BE2C (cell line): ENCODE measurements at places on chromosomes 3 and 15.
A peak's percentile ranks its signal among the peaks of the same experiment; 100 is the strongest.

- DNase-seq: no peak
Observed at GRCh38 chr3:115554487-115554807, 68.9 kb upstream of the GAP43 start.

DNA sequence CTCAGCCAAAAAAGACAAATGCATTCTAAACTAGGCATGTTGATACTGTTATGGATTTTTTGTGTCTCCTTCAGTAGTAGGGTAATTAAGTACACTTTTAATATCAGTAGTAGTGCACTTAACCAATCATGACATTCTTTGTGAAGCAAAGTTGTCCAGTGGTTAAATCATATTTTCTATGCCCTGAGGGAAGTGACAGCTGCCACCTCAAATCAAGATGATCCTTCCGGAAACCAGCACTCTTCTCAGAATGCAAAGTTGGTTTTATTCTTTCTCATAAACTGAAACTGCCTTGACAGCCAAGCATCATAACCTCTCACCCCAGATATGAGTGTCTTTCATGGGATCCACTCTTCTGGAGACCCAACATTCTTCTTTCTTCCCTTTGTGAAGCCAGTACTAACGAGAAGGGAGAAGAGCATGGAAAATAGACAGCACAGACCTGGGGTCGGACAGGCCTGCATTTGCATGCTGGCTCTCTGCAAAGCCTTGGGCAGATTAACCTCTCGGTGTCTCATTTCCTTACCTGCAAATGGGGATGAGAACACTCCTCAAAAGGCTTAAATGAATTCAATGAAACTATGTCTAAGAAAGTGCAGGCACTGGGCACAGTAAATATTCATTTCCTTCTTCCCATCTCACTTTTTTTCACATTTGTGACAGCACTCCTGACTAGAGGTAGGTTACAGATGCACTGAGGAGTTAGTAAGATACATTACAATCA, 13.2 kb downstream of the AAGAB start:
- DNase-seq: no peak

GRCh38 chr15:48191574-48192225, at the start of gene CTXN2:
Gene CTXN2 (plus strand): TSS chr15:48191665. CDS start chr15:48201301, 9,636 bp downstream.
- peak; percentile 30 for DNase-seq

GRCh38 chr15:37058316-37058985, 41.9 kb downstream of the MEIS2 start:
- no peak for DNase-seq

DNA sequence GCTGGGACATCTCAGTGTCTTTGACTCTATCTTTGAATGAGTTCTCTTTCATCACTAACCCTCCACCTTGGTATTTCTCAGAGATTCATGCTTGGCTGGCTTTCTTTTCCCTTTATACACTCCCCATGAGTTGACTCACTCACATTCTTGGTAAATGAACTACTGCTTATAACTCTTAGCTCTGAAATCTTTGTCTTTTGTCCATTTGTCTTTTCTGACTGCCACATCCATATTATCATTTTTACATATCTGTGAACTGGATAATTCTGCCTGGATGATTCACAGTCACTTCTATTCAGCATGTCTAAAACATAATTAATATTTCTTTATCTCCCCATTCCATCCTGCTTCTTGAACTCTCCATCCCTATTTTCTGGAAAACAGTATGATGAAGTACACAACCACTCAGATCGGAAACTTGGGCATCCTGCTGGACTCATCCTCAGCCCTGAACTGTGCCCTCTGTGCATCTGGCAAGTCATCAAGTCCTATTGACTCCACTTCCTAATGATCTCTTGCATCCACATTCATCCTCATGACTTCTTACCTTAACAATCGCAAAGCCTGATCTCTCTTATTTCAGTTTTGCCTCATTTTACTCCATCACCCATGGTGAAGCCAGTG, 66.9 kb downstream of the KCNAB1 start:
- no peak for DNase-seq

DNA sequence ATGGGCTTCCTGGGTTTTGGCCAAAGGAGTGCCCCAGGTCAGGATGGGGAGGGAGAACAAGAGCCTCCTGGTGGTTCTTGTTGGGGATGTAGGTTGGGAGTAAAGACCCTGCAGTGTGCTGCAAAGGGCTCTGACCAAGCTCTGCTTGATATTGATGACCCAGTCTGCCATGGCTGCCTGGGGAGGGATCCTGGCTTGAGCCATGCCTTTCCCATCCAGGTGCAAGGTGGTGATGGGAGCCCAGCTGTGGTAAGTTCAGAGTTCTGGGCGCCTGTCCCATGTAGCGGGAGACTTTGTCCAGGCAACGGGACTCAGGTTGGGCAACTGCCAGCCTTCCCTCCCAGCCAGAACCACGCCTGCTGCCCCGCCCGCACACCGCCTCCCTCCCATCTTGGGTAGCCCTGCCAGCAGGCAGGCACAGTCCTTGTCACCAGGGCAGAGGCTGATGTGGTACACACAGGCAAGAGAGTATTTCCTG, 2.6 kb downstream of the GNAI2 start:
- no peak for DNase-seq

GRCh38 chr3:144522456-144522855, 550.8 kb downstream of the DIPK2A start:
- DNase-seq: no peak

- DNase-seq: peak; percentile 22
Observed at GRCh38 chr3:102471001-102471400, 36.2 kb downstream of the ZPLD1 start.

- no peak for DNase-seq
Observed at GRCh38 chr3:80993241-80993945, 768.1 kb downstream of the GBE1 start.

- no peak for DNase-seq
Observed at GRCh38 chr3:180414157-180414556, 187.8 kb upstream of the TTC14 start.

DNA sequence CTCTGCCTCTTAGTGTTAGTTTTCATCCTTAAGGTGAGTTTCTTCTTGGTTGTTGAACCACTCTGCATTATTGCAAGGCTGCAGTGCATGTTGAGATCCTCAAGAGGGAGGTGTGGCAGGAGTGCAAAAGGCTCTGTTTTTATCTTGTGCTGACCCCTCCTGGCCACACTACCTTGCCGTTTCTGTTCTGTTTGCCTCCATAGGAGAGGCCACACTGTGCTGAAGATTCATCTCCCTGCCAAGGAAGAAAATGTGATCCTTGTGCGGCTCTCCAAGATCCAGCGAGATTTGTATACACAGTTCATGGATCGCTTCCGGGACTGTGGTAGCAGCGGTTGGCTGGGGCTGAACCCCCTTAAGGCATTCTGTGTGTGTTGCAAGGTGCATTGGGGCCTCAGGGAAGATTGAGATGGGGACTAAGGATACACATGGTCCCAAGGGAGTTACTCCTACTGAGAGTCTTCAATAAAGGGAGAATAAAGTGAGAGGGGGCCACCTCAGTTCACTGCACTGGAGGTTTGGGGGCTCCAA, 33.0 kb upstream of the TEX264 start:
- peak; percentile 46 for DNase-seq

- no peak for DNase-seq
Observed at GRCh38 chr3:125149462-125149861, 63.1 kb downstream of the SLC12A8 start.

GRCh38 chr3:15997274-15997943, 177.1 kb upstream of the GALNT15 start:
- no peak for DNase-seq

DNA sequence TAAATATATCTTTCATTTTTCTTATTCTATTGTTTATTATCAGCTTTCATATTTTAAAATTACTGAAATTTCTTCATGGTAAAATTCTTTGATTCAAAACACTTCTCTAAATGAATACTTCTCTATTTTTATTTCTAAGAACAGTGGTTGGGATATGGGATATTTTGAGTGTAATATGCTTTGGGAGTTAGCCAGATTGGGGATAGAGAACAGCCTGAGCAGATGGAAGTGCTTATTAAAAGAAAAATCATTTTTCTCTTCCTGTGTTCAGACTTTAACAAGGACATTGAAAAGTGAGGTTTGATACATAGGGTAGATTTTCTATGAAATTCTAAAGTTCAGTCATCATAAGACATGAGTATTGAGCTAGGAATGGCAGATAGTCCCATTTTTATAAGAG, 84.8 kb downstream of the COL6A5 start:
- DNase-seq: no peak

DNA sequence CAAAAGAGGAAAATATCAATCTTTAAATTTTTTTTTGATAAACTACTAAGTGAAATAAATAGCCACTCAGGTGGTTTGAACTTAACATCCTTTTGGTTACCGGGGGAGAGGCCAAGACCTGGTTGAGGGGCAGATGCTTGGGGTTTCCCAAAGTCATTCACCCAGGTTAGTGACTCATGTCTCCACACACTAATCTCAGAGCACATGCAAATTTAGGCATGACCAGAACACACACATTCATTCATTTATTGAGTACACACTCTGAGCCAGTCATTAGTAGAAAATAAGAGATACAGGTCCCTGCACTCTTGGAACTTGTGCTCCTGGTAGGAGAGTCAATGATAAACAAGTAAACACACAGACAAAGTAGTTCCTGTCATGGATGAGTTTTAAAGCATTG, 7.3 kb downstream of the ILDR1 start:
- DNase-seq: no peak

- no peak for DNase-seq
Observed at GRCh38 chr3:136162322-136162721, 33.8 kb downstream of the MSL2 start.

GRCh38 chr3:168847291-168847883, 751.7 kb upstream of the GOLIM4 start:
- peak; percentile 8 for DNase-seq

GRCh38 chr3:194961149-194961548, 275.5 kb downstream of the FAM43A start:
- no peak for DNase-seq

GRCh38 chr15:68704496-68705021, 116.1 kb downstream of the ANP32A start:
- peak; percentile 61 for DNase-seq

- DNase-seq: no peak
Observed at GRCh38 chr15:40106203-40107161, 2.2 kb downstream of the BMF start.

GRCh38 chr3:113304856-113305540, 93.6 kb downstream of the BOC start:
- no peak for DNase-seq
